ENCODE measurements at places on chromosomes 2 and 18. TPM values are rescaled to one million over a fixed set of nuclear protein-coding genes. Genes with fewer than 3 reads are reported as not detected.
A peak's percentile ranks its signal among the peaks of the same experiment; 100 is the strongest.

The ITGAV gene
- total RNA-seq = 174 TPM

The PTCD3 gene
- total RNA-seq = 61.6 TPM

The UGT1A10 gene
- total RNA-seq = 0.41 TPM

The IGFBP2 gene
- total RNA-seq = 10.6 TPM

The EIF5B gene
- 27.1 TPM for total RNA-seq

The AGBL5 gene
- 17.5 TPM for total RNA-seq

The EML6 gene
- total RNA-seq = 0.49 TPM

GRCh38 chr18:55968550-55968949 lies 380.6 kb upstream of the TCF4 start:
- DNase-seq = no peak

- no peak for DNase-seq
These were observed 28.0 kb downstream of the STAT4 start for GRCh38 chr2:191122638-191123294.

DNA sequence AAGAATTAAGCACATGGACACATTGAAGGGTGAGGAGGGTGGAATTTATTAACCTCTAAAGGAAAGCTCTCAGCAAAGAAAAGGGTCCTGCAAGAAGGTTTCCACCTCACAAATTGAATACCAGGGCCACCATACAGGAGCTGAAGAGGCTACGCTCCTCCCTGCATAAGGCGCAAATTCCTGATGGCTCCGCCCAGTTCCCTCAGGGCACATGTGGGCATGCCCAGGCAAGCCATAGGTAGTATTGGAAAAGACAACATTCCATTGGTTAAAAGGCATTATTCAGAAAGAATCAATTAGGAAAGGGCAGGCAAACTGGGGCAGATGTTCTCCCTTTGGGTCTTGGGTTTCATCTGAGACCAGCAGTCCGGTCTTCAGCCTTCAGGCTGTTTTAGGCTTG lies 161.2 kb downstream of the PTPRM start:
- no peak for DNase-seq

DNA sequence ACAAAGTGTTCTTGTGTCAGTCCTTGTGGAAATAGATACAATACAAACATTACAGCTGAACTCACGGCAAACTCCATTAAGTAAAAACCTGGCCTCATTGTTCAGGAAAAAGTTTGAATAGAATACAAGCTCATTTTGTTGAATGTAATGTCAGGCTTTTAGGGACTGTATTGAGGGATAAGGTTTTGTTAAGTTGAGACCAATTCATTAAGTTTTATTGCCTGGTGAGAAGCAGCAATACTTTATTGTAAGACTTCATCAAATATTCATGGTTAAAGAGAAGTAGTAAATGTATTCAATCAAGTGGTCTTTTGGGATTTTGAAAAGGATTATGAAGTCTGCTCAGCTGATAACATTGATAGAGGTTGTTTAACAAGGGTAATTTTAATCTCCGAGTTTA lies 35.4 kb upstream of the METAP1D start:
- DNase-seq = no peak

DNA sequence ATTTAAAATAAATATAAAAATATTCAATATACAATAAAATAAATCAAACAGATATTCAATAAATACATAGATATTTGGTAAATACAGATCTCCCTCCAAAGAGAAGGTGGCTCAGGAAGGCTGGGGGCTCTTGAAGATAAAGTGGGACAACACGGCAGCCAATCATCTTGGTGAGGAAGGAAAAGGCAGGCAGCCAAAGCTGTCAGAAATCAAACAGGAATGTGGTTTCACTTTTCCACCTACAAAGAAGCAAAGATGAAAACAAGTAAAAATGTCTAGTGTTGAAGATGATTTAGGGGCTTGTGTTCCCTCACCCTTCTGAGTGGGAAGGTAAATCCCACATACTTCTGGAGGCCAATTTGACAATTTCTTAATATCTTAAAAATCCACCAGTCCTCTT lies 85.7 kb downstream of the B3GNT2 start:
- DNase-seq = no peak

GRCh38 chr2:232781765-232782164 lies 5.4 kb upstream of the KCNJ13 start:
- DNase-seq = peak; percentile 57

DNA sequence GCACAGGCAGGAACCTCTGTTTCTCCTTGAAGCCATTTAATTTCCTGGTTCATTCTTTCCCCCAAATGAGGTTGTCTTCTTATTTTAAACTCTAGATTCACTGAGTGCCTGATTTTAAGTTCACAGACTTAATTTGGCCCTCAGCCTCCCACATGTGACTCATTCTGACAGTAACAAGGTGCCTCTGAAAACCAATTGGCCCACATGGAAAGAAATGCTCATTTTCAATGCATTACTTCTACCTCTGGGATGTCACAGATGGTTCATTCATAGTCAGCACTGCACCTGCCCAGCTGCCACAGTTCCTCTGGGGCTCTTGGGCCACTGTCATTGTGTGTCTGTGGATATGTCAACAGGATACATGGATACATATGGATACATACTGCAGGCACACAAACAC lies 140.4 kb upstream of the CAPN13 start:
- DNase-seq = no peak

DNA sequence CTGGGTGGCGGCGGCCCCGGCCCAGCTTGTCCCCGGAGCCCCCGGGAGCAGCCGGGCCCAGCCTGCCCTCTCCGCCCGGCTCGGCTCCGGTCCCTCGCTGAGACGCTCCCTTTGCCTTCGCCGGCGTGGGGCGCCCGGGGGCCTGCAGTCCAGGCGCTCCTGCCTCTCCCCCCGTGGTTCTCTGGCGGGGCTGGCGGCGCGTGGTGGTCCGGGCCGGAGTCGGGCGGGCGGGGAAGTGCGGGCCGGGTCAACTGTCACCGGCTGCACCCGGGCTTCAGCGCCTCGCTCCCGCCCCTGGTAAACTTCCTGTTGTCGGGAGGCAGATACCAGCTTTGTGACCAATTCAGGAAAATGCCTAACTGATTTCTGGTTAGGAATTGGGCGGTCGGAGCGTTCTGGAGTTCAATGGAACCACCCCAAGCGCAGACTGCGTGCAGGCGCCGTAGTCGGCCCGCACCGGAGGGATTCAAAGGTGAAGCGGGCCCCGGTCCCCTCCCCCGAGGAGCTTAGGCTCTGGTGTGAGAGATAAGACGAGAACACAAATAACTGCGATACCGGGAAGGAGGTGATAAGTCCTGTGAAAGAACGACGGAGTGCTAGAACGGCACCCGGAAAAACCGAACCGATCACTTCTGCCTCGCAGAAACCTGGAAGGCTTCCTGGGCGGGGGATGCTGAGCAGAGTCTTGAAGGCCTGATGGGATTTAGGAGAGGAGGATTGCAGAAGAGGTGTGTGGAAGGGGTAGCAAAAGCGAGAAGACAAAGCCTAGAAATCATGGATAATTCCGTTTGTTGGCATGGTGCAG lies 891 bp downstream of the CAB39 start:
- DNase-seq = peak; percentile 13

- no peak for DNase-seq
These were observed 7.4 kb downstream of the PTGR3 start for GRCh38 chr18:75201282-75202270.

- DNase-seq = no peak
These were observed 1257.0 kb upstream of the GYPC start for GRCh38 chr2:125398738-125399524.

GRCh38 chr18:7317804-7318231 lies 86.9 kb downstream of the LRRC30 start:
- DNase-seq = no peak

- no peak for DNase-seq
These were observed 361.2 kb downstream of the FSIP2 start for GRCh38 chr2:186099826-186100225.

GRCh38 chr2:67256892-67257291 lies 140.2 kb upstream of the ETAA1 start:
- peak; percentile 28 for DNase-seq

- no peak for DNase-seq
These were observed 1385.5 kb upstream of the ZEB2 start for GRCh38 chr2:145905371-145905770.

- peak; percentile 11 for DNase-seq
These were observed 196.3 kb downstream of the CCDC74A start for GRCh38 chr2:131724019-131724418.

DNA sequence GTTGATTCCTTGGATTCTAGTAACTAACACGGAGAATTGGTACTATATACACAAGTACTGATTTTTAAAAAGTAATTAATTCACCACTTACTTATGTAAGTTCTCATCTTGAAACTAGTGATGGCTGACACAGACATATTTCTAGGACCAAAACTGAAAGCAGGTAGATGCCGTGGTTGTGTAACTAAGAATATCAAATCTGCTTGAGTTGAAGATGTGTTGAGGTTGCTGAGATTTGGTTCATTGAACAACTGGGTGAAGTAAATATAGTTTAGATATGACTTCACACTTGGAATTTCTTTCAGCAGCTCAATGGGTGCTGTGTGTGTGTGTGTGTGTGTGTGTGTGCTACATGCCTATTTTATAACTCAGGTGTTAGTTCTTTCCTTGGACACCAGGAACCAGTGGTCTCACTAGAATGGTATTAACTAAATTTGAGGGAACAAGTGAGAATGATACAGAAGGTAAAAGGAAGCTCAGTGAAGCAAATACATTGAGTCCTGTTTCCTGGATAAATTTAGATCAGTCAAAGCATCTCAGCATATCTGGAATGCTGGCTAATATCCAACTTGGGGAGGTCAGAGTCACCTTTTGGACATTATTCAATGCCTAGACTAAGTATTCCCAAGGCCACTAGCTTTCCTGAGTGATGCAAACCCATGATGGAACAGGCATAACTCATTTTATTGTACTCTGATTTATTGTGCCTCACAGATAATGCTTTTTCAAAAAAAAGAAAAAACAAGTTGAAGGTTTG lies 110.7 kb upstream of the ZEB2 start:
- no peak for DNase-seq

GRCh38 chr2:67246791-67247190 lies 150.3 kb upstream of the ETAA1 start:
- DNase-seq = no peak

DNA sequence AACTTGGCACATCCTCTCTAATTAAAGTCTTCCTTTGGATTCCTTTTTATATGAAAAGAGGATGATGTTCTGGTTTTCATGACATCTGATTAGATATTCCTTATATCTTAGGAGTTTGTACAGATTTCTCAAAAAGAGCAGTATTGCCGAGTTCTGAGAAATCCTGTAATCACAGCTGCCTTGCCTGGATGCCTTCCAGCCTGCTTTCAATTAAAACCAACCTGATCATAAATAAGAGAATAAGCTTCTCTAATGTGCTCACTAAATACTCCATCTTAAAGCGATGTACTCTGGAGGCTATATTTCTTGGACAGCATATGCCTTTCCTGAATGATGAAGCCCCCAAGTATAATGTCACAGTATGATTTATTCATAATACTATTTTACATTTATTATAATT lies 1203.8 kb upstream of the PIK3C3 start:
- no peak for DNase-seq

- no peak for DNase-seq
These were observed 63.8 kb downstream of the SOWAHC start for GRCh38 chr2:109677835-109678580.

GRCh38 chr2:83689402-83689801 lies 769.7 kb downstream of the SUCLG1 start:
- no peak for DNase-seq

DNA sequence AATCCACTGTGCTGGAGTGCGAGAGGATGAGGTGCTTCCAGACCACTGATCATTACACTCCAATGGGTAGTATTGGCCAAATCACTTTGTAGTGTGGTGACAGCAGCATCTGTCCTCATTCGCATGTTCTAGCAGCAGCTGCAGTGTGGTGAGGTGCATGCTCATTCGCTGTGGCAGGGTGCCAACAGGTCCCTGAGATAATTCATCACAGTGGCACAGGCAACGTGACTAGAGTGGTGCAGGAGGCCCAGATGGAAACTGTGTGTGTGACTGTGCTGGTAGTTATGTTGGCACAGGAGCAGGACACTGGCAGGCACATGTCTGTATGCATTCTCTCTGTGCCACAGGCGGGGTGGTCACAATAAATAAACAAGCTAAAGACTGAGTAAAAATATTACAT lies 329.5 kb upstream of the SYT4 start:
- DNase-seq = no peak

DNA sequence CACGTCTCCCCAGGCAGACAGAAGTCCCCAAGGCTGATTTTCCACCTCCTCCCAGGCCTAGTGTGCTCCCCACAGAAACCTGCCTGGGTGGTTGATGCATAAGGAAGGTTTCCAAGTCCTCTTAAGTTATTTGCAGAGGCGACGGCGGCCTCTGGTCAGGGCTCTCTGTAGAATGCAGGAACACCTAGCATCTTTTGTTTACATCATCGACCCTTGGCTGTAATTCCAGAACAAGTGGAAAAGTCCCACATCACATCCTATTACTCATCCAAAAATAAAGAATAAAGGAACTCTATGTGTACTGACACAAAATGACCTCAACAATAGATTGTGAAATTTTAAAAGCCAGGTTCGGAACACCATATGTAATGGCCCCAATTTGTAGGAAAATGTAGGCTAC lies 211.1 kb downstream of the ALPK2 start:
- DNase-seq = peak; percentile 12

GRCh38 chr2:96264086-96264485 lies 1.7 kb downstream of the TMEM127 start:
- peak; percentile 46 for DNase-seq

DNA sequence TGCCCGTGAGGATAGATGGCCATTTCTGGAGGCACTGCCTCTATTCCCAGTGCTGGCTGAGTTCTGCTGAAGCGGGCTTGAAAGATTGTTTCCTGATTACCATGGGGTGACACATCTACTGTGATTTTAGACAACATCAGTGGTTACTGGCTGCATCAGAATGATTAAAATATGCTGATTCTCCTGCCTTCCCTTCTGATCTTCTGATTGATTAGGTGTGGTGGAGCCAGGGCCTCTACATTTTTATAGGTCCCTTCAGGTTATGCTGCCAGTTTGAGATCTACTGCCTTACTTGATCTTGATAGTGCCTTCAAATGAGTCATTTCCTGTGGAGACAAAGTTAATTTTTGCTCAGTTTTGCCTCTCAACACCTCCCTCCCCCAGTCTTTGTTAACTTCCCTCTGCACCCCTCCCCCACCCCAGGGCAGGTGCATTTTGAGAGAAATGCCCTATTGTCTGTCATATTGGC lies 31.6 kb upstream of the SNORC start:
- DNase-seq = no peak

DNA sequence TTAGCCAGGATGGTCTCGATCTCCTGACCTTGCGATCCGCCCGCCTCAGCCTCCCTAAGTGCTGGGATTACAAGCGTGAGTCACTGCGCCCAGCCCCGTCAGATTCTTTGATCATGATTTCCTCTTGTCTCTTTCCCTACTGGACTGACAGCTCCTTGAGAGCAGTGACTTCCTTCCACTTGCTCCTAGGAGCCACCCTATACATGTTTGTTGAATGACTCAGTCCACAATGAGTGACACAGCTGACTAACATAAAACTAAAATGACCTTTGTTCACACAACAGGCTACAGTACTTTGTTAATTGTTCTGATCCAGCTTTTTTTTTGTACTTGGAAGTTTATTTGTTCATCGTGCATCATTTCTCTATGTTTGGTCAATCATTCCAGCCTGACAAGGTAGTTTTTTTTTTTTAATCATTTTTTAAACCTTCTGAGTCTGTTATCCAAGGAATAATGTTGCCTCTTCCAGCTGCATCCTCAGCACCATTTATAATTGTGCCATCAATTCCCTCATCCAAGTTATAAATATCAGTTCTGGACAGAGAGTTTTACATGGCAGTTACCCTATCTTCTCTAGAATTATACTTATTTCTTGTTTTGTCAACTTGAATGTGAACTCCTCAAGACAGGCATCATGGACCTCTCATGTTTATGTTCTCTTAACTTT lies 42.9 kb upstream of the TUBA3E start:
- no peak for DNase-seq

GRCh38 chr2:36680012-36680411 lies 16.5 kb upstream of the VIT start:
- no peak for DNase-seq

GRCh38 chr2:28643911-28644334 lies 107.7 kb upstream of the PPP1CB start:
- peak; percentile 91 for DNase-seq
